ENCODE measurements at places on chromosomes 2 and 18.

DNA sequence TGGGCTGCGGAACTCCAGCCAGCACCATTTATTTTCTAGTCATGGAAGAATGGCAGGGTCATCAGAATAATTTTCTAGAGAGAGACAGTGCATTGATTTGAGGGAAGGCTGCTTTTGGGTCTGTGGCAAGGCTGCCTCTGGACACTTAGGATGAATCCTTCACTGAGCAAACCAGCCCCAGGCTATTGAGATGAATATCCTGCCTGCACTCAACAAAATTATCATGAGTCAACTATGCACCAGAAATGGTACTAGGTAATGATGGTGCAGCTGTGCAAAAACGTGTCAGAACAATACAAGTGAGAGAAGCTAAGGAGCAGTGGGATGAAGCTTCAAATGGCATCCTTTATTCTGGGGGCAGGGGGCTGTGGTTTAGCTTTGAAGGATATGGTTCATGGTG lies 115.8 kb downstream of the SPHKAP start:
- no peak for DNase-seq

DNA sequence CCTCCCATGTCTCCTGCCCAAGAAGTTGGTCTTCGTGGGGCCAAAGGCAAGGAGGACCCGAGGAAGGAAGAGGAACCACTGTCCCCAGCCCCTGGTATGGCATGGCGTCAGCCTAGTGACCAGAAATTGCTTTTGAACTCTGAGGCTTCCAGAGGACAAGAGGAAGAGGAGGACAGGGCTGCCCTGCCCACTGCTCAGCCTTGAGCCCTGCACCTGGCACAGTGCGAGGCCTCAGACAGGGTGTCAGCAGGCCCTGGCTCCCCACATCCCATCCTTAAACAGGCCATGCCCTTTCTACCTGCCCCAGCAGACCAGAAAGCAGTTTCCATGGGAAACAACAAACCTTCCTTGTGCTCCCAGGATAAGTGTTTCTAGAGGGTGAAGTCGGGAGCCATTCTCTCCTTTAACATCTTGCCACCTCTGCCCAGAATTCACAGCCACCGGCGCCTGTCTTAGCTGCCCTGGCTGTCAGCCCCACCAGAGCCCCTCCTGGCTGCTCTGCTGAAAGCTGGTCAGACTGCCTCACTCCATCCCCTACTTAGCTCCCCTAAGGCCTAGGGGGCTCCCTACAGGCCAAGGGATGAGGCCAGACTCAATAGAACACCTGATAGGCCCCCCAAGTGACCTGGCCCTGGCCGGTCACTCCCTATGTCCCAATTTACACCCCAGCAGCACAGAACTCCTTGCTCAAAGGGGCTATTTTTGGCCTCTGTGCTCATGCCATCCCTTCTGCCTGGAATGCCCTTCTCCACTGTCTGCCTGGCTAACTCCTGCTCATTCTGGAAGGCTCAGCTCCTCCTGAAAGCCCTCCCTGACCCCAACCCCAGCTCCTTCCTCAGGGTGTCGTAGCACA lies 20.6 kb downstream of the ATOH8 start:
- DNase-seq, result no peak

- DNase-seq, result no peak
Measured at GRCh38 chr2:187543488-187543887, 10.7 kb downstream of the TFPI start.

GRCh38 chr18:28816155-28816554 lies 639.2 kb upstream of the CDH2 start:
- peak; percentile 23 for DNase-seq

- no peak for DNase-seq
Measured at GRCh38 chr18:2609604-2610003, 38.2 kb downstream of the NDC80 start.

DNA sequence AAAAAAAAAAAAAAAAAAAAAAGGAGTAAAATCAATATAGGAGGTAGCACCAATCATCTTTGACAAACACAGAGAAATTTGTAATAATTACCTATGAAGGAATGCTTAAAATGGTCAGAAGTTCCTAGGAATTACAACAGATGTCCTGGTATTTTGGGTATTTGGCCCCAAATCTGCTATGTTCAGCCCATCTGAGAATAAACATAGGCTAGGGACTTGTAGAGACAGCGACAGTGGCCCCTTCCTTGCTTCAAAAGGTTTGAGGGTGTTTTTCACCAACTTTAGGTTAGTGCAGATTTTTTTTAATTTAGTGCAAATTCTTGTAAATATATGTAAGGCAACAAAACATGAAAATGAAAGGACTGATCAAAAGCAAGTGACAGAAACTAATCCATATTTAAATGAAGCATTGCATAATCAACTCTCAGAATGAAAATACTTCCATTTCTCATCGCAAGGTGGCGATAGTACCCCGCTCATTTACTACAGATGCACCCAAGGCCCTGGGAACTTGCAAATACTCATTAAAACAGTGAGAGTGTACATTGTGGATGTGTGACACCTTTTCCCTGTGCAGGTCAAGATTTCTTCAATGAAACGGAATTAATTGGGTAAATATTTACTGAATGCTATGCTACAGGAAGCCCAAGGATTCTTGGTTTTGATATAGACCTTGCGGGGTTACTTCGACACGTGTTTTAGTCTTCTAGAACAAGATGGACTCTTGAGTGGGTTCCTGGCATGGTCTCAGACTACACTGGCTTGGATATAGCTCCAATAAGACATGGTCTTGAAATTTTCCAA lies 44.6 kb downstream of the FAM124B start:
- DNase-seq, result peak; percentile 48

GRCh38 chr2:122528061-122528460 lies 772.6 kb downstream of the TSN start:
- peak; percentile 54 for DNase-seq

DNA sequence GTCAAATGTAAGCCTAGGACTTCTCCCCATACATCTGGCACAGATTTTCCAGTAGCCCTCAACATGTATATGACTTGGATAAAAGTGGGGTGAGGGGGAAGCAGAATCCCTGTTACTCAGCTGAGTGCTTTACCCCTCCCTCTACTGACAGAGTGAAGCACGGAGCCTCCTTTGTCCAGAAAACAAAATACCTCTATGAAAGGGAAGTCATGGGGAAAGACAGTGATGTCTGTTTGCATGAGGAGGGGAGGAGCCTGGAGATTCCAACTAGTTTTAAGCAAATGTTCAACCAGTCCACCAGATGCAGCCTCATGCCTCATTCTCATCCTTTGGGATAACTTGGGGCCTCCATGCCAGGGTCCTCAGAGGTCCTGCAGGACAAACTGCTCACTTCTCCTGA lies 203.9 kb downstream of the SMAD2 start:
- DNase-seq, result no peak

GRCh38 chr18:11112286-11112685 lies 37.1 kb downstream of the PIEZO2 start:
- peak; percentile 64 for DNase-seq

DNA sequence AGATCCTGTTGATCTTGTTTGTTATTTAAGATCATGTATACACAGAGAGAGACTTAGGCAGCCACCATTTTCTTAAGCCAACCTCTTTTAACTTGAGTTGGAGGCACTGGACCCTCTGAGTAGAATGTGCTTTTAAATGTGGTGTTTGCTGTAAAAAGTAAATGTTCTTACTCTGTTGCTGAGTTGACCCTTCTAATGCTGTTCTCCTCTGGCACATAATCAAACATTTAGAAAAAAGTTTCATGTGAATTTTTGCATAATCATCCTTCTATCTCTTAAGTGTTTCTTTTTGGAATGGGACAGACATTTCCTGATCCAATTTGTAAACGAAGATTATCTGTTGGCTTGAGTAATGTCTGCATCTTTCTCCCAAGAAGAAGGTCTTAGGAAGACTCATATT lies 255.1 kb upstream of the ETAA1 start:
- DNase-seq, result no peak

DNA sequence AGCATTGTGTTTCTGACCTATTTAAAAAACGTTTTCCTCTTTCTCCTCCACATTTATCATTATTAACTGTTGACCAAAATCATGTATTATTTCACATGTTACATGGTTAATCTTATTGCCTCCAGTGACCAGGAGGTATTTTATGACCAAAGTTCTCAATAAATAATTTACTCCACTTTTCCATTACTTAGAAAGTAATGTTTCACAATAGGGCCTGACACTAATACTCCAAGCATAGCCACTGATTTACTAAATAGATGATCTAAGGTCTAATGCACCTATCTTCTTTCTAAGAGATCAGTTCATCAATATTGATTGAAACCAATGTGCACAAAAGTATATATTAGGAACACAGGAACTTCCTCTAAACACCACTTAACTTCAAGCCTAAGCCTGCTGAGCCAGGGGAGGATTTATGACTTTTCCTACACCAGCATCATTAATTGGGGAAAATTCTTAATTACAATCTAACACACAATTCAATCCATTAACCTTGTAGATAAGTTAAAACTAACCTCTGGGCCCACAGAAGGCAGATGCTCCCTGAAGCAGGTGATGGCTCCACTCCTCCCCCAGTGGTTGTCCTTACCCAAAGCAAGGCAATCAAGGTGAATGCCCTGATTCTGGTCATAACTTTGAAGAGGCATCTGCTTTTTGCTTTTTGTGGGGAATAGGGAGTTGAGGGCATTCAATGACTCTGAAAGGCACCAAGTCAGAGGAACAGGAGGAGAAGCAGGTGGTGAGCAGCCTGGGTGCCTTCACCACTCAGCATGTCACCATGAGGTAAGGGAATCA lies 33.9 kb downstream of the RBMS1 start:
- no peak for DNase-seq

DNA sequence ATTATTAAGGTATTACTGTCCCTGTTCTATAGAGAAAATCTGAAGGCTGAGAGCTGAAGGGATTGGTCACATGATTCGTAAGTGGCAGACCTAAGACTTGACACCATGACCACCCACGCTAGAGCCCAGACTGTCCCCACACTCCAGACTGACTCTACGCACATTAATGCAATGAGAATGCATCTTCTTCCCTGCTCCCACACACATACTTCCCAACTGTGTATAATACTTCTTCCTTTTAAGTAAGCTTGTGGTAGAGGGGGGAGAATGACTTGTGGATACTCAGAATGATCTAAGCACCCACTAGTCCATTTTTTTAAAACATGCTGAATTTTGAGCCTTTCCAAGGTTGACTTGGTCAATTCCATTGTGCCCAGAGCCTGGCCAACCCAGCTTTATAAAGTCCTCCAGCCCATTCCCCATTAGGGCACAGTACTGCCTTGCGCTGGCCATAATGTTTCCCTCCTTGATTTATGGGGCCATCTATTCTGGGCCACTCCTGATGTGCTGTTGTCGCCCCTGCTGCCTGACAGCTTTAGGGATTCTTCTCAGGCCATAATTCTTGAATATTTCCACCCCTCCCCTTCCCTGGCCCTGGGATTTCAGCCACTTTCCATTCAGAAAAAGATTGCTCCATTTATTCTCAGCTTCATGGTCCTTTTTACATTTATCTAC lies 28.7 kb downstream of the ALK start:
- no peak for DNase-seq

- no peak for DNase-seq
Measured at GRCh38 chr2:120902592-120902991, 166.9 kb downstream of the GLI2 start.

DNA sequence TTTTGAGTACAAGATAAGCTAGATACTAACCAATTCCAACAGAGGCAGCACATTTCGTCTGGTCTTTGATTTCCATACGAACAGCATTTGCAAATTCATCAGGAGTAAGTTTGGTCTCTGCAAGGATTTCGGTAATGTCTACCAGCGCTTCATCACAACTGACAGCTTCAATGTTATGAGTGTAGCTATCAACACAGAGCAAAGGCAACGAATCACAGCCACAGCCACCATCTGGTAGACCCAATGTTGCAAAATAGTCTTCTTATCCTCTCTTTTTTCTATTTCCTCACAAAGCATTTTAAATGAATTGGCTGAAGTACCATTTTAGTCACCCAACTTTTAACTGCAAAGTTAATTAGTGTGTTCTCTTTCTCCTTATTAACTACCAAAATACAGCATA lies 68.3 kb downstream of the REV1 start:
- no peak for DNase-seq

DNA sequence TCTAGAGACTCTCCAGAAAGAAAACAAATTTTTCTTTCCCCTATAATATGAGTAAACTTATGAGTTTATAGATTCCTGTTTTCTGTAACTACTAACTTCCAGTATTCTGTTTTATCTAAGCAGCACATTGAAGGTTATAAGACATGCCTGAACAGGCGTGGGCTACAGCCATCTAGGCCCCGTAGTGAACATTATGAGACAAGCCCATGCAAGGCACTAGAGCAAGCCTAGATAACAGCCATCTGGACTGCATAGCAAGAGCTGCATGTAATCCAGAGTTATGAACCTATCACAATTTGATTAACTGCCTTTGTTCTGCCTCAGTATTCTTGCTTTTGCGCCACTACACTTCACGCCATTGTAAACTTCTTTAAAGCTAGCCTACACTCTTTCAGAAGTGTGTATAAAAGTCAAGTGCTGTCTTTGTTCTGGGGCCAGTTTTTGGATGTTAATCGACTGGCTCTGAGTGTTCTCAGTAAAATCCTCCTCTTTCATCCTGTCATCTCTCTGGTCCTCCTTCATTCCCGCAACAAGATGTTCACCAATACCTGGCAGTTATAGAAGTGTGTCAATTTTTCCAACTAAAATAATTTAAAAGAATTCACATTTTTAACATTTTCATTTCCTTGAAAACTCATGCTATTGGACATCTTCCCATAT lies 3.0 kb upstream of the SULT1C3 start:
- no peak for DNase-seq

DNA sequence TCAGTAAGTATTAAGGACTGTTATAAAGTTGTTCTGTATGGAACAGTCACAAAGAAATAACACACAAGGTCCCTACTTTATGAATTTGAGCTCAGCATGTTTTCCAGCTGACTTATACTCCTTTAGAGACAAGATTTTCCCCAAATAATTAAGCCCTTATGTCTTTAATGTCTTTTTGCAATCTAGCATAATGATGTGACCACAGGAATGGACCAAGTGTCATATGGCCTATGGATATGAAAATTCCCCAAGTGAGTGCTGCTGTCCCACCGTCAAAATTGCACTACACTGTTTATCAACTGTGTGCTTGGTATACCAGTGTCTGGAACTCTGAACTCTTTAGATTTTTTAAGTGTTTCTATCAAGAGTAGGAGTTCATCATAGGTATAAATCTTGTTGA lies 369.6 kb downstream of the PID1 start:
- no peak for DNase-seq

GRCh38 chr2:224948859-224949258 lies 93.4 kb downstream of the DOCK10 start:
- peak; percentile 64 for DNase-seq

GRCh38 chr2:10136101-10136934 lies 13.8 kb downstream of the RRM2 start:
- DNase-seq, result no peak

- DNase-seq, result no peak
Measured at GRCh38 chr2:240572141-240573031, 4.1 kb downstream of the RNPEPL1 start.
